ENCODE measurements at places on chromosomes 1 and 21.
A peak's percentile ranks its signal among the peaks of the same experiment; 100 is the strongest.

- peak; percentile 5 for DNase-seq
Measured at GRCh38 chr1:160284220-160284781, 632 bp downstream of the PEX19 start.

DNA sequence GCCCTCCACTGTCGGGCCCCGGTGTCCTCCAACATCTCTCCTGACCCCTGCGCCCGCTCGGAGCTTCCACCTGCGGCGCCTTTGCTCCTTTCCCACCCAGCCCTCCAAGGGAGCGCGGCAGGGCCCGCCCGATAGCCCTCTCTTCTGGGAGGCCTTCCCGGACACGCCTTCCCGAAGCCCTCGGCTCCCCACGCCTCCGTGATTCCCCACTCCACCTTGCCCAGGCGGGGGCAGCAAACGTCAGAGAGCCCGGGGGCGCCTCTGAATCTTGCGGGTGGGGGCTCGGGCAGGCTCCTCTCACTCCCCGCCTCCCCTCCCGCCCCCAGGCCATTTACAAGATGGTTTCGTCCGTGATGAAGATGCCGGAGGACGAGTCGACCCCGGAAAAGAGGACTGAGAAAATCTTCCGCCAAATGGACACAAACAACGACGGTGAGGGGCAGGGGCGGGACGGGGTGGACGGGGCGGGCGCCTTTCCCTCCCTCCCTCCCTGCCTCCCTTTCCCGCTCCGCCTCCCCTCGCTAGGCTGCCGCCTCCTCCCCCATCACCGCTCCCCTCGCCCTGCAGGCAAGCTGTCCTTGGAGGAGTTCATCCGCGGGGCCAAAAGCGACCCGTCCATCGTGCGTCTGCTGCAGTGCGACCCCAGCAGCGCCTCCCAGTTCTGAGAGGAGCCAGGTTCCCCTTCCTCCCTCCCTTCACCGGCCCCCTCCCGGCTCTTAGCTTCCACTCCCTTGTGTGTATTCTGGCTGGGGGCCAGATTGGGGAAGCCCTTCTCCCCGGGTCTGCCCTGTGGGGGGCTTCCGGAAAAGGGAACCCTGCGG, 7.1 kb downstream of the HPCA start:
- DNase-seq, result no peak

DNA sequence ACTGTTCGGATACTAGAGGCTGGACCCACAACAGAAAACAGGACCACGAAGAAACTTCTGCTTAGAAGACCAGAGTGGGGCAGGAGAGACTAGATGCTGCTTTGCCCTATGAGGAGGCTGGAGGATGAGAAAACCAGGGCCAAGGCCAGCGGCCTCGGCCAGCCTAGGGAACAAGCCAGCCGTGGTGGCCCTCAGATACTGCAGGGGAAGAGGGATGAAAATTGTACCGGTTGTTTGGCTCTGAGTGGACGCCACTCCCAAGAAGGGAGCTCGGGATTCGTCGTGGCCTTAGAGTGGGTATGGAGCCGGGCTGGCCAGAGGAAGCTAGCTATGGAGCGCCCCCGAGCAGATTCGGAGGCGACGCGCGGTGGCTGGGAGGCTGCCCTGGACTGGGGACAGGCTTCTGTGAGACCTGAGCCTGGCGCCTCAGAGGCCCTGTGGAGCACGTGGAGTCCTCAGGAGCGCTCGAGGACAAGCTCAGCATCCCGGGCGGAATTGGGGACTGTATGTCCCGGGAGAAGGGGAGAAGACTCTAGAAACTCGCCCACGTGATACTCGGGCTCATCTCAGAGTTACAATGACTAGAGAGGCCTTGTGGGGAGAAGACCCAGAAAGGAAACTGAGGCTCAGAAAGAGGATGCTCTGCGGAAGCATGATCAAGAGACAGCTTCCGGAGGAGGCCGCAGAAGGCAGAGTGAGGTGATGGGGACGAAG, 2.8 kb downstream of the PRRX1 start:
- DNase-seq, result no peak

- DNase-seq, result no peak
Measured at GRCh38 chr1:82861749-82862148, 1061.0 kb downstream of the ADGRL2 start.
